ENCODE measurements at places on chromosomes 12 and 14.

GRCh38 chr12:121188227-121188626 lies 21.7 kb upstream of the P2RX4 start:
- DNase-seq: no peak

DNA sequence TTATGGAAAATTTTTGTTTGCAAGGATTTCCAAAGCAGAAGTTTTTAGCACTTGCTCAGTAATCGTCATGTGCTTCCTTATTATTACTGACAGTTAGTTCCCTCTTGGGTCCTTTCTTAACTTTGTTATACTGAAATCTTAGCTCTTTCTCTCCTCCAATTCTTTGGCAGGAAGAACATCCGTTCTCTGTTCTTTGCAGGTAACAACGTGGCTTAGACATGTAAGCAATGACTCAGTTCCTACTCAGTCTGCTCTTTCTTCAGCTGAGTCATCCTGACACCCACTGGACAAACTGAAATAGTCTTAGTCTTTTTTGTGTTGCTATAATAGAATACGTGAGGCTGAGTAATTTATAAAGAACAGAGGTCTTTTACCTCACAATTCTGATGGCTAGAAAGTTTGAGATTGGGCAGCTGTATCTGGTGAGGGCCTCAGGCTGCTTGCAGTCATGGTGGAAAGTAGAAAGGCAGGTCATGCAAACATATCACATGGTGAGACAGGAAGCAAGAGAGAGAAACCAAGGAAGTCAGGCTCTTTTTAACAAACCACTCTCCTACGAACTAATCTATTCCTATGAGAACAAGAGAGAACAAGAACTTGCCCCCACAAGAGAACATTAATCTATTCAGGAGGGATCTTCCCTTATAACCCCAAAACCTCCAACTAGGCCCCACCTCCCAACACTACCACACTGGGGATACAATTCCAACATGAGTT lies 49.2 kb downstream of the TESPA1 start:
- DNase-seq: peak; percentile 44

DNA sequence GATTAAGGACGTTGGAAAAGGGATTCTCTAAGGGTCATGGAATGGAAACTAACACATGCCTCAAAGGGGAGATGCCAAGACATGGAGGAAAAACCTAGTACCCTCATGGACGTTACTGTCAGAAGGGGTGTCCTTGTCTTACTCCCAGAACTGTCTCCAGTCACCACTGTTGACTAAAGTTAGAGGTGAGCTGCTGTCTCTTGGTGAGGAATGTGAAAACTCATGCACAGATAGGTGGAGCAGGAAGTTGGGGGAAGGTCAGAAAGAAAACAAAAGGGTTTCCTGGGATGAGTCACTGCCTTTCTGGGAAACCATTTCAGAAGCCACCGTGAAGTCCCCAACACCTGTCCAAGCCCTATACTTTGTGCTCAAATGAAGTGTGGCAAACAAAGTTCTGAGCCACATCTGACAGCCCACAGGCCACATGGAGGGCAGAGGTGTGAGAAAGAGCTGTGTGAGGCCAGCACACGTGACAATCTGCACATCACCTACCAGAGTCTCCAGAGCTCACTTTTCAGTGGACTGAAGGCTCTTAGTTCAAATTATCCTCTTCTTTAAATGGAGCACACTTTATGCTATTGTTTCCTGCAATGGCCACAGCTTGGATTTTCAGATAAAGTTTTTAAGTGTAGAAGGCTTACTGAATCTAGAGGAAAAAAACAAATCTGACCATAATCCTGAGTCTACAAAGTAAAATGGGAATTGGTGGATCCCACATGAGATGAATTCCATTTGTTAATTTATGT lies 92.9 kb upstream of the EGLN3 start:
- DNase-seq: no peak

DNA sequence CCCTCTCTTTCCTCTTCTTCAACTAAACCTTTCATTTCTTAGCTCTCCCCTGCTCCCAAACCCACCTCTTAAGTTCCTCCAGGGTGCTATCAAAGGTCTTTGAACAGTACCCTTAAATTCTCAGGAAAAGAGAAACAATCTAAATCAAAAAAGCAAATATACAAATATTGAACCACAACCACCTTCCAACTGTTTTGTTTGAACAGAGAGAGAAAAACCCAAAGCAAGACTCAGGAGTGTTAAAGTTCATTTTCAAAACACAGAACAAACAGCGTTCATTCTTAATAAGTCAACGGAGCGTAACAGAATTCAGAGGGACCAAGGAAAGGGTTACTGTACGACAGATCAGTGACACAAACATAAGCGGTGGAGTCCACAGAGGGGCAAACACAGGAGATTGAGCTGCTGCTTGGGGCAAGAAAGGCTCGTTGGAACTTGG lies 73.3 kb downstream of the NDUFA12 start:
- no peak for DNase-seq

- DNase-seq: no peak
These were observed 21.7 kb downstream of the SNRNP35 start for GRCh38 chr12:123479442-123480180.

GRCh38 chr14:89933002-89933401 lies 21.5 kb downstream of the EFCAB11 start:
- no peak for DNase-seq

DNA sequence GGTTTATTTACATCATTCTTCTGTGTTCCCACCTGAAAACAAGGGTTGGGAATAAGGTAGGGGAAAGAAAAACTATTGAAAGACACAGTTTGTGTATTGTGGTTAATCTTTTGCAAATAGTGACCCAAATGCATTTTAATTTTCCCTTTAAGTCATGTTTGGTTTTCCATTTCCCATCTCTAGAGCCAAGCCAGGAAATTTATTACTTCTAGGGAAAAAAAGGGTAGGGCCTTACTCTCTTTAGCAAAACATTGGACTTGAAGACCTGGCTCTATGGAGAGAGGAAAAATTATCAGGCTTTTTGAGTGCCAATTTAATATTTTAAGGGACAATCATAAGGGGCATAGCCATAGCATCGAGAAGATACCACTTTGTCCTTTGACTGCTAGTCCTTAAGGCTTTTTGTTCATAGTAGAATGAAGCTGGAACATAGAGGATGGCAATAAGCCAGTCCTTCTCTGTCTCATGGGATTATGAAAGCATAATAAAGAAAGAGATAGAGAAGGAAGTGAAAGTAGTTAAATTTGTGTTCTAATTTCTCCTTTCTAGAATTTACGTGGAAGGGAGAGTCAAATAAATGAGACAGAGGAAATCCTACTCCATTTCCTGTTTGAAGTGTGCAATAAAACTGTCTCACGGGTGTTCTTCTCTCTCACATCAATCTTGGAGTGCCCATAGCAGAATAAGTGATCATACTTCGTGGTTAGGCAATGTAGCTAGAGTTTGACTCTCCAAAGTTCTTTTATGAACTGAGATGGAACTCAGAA lies 50.9 kb upstream of the PPFIA2 start:
- DNase-seq: no peak

GRCh38 chr12:103085541-103085940 lies 128.1 kb downstream of the ASCL1 start:
- no peak for DNase-seq

DNA sequence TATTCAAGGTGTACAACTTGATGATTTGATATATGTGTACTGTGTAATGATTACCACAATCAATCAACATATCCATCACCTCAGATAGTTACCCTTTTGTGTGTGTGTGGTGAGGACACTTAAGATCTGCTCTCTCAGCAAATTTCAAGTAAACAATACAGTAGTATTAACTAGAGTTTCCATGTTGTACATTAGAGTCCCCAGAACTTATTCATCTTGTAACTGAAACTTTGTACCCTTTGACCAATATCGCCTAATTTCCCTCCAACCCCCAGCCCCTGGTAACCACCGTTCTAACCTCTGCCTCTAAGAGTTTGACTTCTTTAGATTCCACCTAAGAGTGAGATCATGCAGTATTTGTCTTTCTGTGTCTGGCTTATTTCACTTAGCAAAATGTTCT lies 12.1 kb downstream of the ADCK1 start:
- DNase-seq: no peak

- DNase-seq: no peak
These were observed 51.8 kb upstream of the PSMC1 start for GRCh38 chr14:90204516-90204915.

- no peak for DNase-seq
These were observed 142.0 kb upstream of the PZP start for GRCh38 chr12:9349888-9350885.

Data from amniotic stem cell (primary cell).